ENCODE measurements at places on chromosomes 4 and X.

- DNase-seq, result no peak
Measured at GRCh38 chr4:187478292-187479140, 517.1 kb upstream of the ZFP42 start.

GRCh38 chrX:84046403-84046984 lies 141.5 kb downstream of the RPS6KA6 start:
- no peak for DNase-seq

DNA sequence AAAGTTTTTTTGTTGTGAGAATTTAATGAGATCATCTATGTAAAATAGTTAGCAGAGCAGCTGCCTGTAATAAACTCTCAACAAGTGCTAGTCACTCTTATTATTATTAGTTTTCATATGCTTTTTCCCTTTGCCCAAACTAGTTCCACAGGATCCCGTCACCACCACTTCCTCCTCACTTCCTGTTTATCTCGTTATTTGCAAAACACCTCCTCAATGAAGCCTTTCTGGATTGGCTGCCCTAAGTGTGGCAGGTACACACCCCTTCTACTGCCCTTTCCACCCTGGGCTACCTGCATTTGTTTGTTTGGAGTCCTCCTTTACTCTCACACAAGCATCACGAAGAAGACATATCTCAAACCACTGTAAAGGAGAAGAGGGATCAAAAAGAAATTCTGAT lies 54.4 kb upstream of the KLF3 start:
- no peak for DNase-seq

- no peak for DNase-seq
Measured at GRCh38 chr4:189502841-189503435, 437.7 kb upstream of the FRG1 start.

- no peak for DNase-seq
Measured at GRCh38 chr4:128542047-128542446, 254.4 kb upstream of the PGRMC2 start.

- DNase-seq, result no peak
Measured at GRCh38 chr4:124121461-124121971, 591.0 kb downstream of the ANKRD50 start.

DNA sequence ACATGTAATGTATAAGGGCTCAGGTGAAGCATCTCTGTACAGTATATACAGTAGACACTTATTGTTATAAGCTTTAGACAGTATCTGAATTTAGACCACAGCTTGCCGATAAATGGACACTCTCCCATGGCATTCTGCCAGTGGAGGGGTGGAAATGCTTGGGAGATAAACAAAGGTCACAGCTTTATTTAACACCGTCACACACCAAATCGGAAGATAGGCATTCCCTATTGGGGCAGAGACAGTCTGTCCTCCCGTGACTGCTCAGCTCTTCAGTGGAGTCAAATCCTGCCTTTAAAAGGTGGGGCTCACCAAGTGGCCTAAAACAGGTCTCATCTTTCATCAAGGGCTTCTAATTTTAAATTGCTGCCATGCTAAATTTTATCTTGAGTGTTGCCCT lies 178.8 kb downstream of the CAMK2D start:
- no peak for DNase-seq

Data from KG1 (cell line).